Kidney (tissue), 22 donors: ENCODE measurements at places on chromosomes 4 and X. TPM values are rescaled to one million over a fixed set of nuclear protein-coding genes. Genes with fewer than 3 reads are reported as not detected.

SSX3 gene
- total RNA-seq, result not detected

DNA sequence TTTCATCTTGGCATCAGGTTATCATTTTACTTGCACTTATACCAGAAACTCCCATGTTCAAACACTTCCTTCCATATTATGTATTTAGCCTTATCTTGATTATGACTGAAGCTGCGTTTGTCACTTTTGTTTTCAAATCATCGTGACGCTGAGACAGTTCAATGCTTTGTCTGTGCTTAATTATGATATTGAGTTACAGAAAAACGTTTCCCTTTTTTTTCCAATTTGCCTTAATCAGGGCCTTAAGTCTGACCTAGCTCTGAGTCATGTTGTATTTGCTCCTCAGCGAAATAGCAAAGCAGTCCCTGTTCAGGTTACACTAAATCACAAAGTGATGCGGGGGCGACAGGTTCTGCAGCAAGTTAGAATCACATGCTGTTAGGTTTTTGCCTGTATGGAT lies 254.7 kb downstream of the AFF2 start:
- no peak overlapping the region for H3K27ac ChIP-seq
- no peaks in the 10 kb centered on the region for H3K4me1 ChIP-seq
- no peak for DNase-seq
- no peaks in the 10 kb centered on the region for H3K36me3 ChIP-seq
- H3K4me3 ChIP-seq, result no peak overlapping the region
- H3K27me3 ChIP-seq, result no peaks in the 10 kb centered on the region

DNA sequence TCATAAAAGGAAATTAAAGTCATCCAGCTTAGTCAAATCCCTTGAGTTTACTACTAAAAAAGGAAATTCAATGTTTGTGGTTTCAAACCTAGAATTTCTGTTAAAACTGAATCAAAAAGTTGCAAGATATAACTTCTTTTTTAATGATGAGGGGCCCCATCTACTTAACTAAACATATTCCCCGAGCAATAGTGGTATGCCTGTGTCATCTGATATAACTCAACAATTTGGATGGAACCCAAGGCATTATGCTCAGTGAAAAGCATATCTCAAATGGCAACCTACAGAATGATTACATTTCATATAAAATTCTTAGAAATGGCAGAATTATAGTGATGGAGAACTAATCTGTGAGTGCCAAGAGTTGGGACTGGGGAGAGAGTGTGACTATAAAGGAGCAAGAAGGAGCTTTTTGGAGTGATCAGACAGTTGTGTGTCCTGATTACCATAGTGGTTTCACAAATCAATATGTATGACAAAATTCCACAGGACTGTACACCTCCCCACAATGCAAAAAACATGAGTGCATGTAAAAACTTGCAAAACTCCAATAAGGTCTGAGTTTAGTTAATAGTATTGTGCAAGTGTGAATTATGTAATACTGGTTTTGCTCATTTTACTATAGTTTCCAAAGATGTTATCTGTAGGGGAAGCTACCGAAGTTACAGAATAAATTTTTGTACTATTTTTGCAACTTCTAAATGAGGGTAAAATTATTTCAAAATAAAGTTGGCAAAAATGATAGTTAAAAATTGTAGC lies 323.2 kb downstream of the ARHGAP24 start:
- H3K36me3 ChIP-seq, result no peaks in the 10 kb centered on the region
- no peak for DNase-seq
- no peaks in the 10 kb centered on the region for H3K27me3 ChIP-seq
- no peak overlapping the region for H3K27ac ChIP-seq
- H3K4me1 ChIP-seq, result no peaks in the 10 kb centered on the region

- H3K4me1 ChIP-seq, result no peaks in the 10 kb centered on the region
- DNase-seq, result no peak
- no peaks in the 10 kb centered on the region for H3K27me3 ChIP-seq
- H3K4me3 ChIP-seq, result no peak overlapping the region
These were observed 421.9 kb downstream of the ANKRD50 start for GRCh38 chr4:124290678-124291077.

GRCh38 chrX:110182362-110182761 lies 135.5 kb downstream of the AMMECR1 start:
- no peak overlapping the region for H3K27ac ChIP-seq
- H3K4me3 ChIP-seq, result no peak overlapping the region

- DNase-seq, result peak; percentile 82
- no peaks in the 10 kb centered on the region for H3K36me3 ChIP-seq
- H3K27ac ChIP-seq, result peak within 1 kb of the TSS; percentile 90
These were observed at the start of gene CHM for GRCh38 chrX:86047174-86047935. TSS of gene CHM (minus strand) at chrX:86047558. CDS start at chrX:86047532, 26 bp downstream.

GRCh38 chr4:72768364-72768763 lies 199.3 kb upstream of the ADAMTS3 start:
- no peaks in the 10 kb centered on the region for H3K27me3 ChIP-seq
- no peaks in the 10 kb centered on the region for H3K4me1 ChIP-seq
- H3K4me3 ChIP-seq, result no peak overlapping the region
- H3K27ac ChIP-seq, result no peak overlapping the region
- no peak for DNase-seq

DNA sequence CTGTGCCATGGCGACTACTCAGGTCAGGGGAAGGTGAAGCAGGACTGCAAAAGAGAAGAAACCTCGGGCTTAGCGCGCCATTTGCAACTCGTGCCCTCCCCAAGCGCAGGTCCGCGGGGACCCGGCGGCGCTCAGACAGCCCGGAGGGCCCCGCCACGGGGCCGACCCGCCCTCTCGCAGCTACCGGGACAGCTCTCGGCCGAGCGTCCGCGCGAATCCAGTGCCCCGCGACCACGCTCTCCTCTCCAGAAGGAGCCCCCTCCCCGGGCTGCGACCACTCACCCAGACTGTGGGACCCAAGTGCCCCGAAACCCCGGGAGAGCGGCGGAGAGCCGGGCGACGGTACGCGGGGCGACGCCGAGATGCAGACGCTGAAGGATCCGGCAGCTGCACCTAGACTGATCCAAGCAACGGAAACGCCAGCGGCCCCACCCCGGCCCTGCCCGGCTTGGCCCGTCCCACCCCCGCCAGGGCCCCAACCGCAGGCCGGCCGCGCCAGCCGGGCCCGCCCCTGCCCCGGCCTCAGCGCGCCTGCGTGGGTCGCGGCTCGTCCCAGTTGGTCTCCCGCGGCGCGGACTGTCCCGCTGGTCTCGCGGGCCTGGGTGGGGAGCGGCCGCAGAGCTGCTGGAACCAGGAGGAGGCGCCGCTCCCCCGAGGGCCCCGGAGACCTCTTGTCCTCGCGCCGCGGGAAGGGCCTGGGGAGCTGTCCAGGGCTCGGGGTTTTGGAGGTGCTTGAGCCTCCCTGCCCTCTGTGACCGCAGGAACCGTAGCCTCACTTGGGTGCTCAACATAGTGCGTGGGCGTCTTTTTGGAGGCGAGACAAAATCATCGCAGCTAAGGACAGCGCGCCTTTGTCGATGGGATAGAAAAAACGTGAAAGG lies at the start of gene ANXA5:
TSS of gene ANXA5 (minus strand) at position 400 of the 881 bp plus-strand sequence. CDS start at position 9, 391 bp downstream.
- DNase-seq, result peak; percentile 94
- peak within 1 kb of the TSS; percentile 93 for H3K27ac ChIP-seq
- no peaks in the 10 kb centered on the region for H3K27me3 ChIP-seq
- peaks cover 2% of the 10 kb centered on the region for H3K4me1 ChIP-seq
- no peaks in the 10 kb centered on the region for H3K36me3 ChIP-seq

- H3K36me3 ChIP-seq, result no peaks in the 10 kb centered on the region
- H3K4me1 ChIP-seq, result no peaks in the 10 kb centered on the region
- DNase-seq, result no peak
- no peak overlapping the region for H3K27ac ChIP-seq
- H3K4me3 ChIP-seq, result no peak overlapping the region
- H3K27me3 ChIP-seq, result no peaks in the 10 kb centered on the region
These were observed 39.5 kb downstream of the TMEM154 start for GRCh38 chr4:152640058-152640921.

DNA sequence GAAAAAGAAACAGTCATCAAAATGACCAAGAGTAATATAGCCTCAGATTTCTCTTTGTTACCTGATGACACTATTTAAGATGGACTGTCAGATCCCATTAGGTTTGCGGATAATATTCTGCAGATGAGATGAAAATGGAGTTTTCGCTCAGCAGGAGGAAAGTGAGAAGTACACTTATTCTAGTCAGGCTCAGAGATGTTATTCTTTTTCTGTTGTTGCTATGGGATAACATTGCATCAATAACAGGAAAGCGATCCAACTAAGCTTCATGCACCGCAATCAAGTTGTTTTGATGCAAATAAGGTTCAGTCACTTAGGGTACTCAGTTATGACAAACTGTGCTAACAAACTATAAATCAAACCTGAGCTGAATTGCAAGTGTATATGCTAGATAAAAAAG lies 415.0 kb downstream of the CCSER1 start:
- no peaks in the 10 kb centered on the region for H3K36me3 ChIP-seq
- H3K27ac ChIP-seq, result no peak overlapping the region
- peak; percentile 3 for DNase-seq
- H3K4me3 ChIP-seq, result no peak overlapping the region
- H3K27me3 ChIP-seq, result no peaks in the 10 kb centered on the region

GRCh38 chrX:151852294-151852693 lies 60.4 kb upstream of the MAGEA4 start:
- no peaks in the 10 kb centered on the region for H3K36me3 ChIP-seq
- DNase-seq, result no peak
- H3K4me3 ChIP-seq, result no peak overlapping the region

- peaks cover 3% of the 10 kb centered on the region for H3K27me3 ChIP-seq
- DNase-seq, result no peak
- H3K4me1 ChIP-seq, result no peaks in the 10 kb centered on the region
- H3K36me3 ChIP-seq, result no peaks in the 10 kb centered on the region
- no peak overlapping the region for H3K27ac ChIP-seq
- no peak overlapping the region for H3K4me3 ChIP-seq
These were observed 38.6 kb upstream of the HMX1 start for GRCh38 chr4:8910100-8910821.
